Caudate nucleus (tissue), 63 donors: ENCODE measurements at places on chromosomes 2 and 18.

GRCh38 chr18:1078301-1078700 lies 173.6 kb downstream of the ADCYAP1 start:
- no peak for DNase-seq

GRCh38 chr18:63784787-63785452 lies 9.7 kb downstream of the SERPINB7 start:
- no peak for DNase-seq

GRCh38 chr18:3012136-3013023 lies 564 bp downstream of the LPIN2 start:
- peak; percentile 48 for DNase-seq

DNA sequence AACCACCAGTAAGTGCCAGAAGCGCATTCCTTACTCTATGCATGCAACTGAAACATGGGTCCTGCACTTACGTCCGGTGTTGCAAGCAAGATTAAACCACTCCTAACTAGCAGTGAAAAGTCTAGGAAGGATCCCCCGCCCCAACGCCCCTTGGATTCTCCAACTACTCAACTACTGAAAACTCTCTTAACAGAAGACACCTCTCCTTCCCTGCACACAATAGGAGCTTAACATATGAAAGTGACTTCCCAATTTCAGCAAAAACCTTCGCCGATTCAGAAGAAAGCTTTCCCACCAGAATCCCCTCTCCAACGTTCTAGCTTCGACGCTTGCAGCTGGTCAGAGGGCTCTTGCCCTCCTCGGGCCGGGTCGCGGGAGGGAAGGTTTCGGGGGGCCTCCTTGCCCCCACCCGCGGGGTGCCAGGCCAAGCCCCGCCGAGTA lies 578 bp downstream of the IWS1 start:
- DNase-seq = no peak

GRCh38 chr18:26405190-26405801 lies 143.1 kb downstream of the KCTD1 start:
- no peak for DNase-seq

DNA sequence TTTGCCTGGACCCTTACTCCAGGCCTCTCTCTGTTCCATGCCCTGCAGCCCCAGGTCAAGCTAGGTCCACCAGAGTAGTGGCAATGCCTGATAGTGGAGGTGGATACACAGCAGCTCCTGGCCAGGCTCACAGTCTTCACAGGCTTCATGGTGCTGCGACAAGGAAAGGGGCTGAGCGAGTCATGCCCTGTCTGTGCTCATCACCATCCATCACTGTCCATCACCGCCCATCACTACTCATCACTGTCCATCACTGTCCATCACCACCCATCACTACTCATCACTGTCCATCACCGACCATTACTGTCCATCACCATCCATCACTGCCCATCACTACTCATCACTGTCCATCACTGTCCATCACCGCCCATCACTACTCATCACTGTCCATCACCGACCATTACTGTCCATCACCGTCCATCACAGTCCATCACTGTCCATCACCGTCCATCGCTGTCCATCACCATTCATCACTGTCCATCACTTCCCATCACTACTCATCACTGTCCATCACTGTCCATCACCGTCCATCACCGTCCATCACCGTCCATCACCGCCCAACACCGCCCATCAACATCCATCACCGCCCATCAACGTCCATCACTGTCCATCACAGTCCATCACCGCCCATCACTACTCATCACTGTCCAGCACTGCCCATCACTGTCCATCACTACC lies 57.1 kb upstream of the OTOS start:
- no peak for DNase-seq

DNA sequence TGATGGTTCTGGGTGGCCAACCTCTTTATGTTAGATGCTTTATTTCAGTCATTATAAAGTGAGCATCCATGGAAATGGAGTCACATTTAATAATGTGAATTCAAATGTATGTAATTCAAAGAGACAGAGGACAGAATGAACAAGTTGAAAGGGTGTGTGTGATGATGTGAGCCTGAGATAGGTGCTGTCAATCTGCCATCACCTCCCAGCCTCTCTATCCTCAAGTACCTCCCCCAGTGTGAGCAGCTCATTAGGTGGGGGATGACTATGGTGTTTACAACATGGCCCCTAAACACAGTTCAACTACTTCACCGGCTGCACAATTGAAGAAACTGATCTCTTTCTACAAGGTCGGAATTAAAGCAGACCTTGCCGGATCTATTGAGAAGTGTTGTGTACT lies 74.7 kb upstream of the IGFBP5 start:
- no peak for DNase-seq

GRCh38 chr2:231469583-231469950 lies 5.3 kb upstream of the NCL start:
- no peak for DNase-seq

GRCh38 chr18:50663626-50664441 lies 103.9 kb downstream of the MAPK4 start:
- no peak for DNase-seq

- DNase-seq = no peak
These were observed 8.2 kb upstream of the SETBP1 start for GRCh38 chr18:44672506-44672905.

DNA sequence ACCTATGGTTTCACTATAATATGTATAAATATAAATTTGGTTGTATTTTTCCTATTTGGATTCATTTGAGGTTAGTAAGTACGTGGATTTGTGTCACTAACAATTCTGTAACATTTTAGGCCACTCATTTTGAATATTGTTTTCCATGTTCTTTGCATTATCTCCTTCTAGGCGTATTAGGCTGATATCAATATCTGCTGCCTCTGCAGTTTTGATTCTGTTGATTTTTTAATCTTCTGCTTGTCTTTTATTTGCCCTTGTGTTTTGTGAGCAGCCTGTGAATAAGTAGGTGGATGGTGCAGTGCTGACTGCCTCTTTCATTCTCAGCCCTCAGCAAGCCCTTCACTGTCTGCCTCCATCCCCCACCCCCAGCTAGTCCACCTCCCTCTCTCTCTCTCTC lies 165.7 kb upstream of the BCL2L11 start:
- no peak for DNase-seq

GRCh38 chr2:74890711-74891110 lies 56.8 kb downstream of the HK2 start:
- no peak for DNase-seq

- DNase-seq = no peak
These were observed 10.8 kb downstream of the ANO7 start for GRCh38 chr2:241199286-241199685.

DNA sequence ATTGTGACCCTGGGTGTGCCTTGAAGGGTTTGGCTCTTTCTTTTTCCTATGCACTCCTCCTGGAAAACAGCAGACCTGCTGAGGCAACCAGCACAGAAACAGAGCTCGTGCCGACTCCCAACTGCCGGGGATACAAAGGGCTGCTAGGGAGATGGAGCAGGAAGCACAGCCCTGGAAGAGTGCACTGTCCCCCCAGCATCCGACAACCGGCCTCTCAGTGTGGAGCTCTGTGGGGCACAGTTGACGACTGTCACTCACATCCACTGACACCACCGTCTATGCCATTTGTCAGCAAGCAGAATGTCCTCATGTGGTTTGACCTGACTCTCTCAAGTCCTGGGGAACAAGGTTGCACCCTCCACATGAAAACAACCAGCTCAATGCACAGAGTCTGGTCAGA lies 290.4 kb downstream of the TNS1 start:
- DNase-seq = no peak

GRCh38 chr18:62683935-62684334 lies 31.4 kb upstream of the PHLPP1 start:
- DNase-seq = no peak

DNA sequence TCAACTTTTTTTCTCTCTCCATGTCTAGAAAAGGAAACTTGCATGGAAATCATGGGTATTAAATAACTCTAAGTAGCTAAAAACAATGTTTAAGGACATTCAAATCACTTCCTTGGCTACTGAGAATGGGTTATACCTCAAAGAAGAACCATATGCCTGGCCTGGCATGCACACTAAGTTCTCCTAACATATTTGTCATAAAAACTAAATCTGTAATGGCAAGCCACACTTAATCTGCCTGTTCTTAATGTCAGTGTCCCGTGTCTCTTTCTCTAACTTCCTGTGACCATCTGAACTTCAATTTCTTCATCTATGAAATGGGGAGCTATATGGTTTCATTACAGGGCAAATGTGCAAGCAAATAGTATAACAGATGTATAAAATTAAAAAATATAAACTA lies 11.1 kb downstream of the PDE1A start:
- no peak for DNase-seq

DNA sequence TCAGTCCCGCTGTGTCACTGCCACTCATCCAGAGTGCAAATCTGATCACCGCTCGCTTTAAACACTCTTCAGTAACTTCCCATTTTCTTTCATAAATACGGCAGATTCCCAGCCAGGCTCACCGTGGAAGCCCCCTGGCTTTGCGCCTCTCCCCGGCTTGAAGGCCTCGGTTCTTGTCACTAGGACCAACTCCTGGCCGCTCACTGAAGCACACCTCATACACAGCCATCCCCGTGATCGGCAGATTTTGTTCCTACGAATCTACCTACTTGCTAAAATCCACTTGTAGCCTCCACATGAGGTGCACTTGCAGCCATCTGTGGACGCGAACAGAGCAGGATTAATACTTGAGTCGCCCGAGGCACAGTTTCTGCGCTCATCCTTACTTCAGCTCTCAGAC lies 462.4 kb upstream of the MYT1L start:
- DNase-seq = no peak

DNA sequence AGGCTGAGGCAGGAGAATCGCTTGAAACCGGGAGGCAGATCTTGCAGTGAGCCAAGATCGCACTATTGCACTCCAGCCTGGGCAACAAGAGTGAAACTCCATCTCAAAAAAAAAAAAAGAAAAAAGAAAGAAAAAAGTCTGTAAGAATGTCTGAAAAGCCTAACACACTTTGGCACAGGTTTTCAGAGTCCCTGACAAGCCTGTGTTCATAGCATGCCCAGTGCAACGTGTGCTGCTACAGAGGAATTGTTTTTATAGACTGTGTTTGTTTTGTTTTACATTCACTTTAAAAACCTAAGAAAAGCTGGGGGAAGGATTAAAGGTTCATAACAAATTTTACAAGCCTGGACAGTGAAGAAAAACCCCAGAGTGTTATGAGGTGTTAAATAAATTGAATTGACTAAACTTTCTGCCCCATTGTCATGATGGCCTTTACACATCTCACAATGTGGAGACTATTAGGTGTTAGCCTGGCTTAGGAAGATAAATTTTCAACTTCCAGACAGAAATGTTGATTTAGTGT lies 55.2 kb downstream of the RBM43 start:
- DNase-seq = no peak

DNA sequence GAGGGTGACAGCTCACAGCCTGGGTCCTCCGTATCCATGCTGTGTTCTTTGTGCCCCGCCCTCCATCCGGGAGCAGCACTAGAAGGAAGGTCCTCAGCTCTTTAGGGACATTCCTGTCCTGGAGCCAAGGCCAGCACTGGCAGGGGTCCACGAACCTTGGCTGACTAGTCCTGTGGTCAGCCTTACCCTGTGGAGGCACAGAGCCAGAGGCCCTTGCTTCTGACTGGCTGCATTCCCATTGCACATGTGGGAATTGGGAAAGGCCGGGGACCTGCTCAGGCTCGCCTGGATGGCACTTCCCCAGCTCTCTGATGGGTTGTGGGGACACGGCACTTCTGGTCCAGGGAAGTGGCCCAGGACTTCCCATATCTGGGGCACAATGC lies 24.9 kb upstream of the RHOB start:
- DNase-seq = peak; percentile 16

GRCh38 chr18:28366676-28367075 lies 189.7 kb upstream of the CDH2 start:
- no peak for DNase-seq

DNA sequence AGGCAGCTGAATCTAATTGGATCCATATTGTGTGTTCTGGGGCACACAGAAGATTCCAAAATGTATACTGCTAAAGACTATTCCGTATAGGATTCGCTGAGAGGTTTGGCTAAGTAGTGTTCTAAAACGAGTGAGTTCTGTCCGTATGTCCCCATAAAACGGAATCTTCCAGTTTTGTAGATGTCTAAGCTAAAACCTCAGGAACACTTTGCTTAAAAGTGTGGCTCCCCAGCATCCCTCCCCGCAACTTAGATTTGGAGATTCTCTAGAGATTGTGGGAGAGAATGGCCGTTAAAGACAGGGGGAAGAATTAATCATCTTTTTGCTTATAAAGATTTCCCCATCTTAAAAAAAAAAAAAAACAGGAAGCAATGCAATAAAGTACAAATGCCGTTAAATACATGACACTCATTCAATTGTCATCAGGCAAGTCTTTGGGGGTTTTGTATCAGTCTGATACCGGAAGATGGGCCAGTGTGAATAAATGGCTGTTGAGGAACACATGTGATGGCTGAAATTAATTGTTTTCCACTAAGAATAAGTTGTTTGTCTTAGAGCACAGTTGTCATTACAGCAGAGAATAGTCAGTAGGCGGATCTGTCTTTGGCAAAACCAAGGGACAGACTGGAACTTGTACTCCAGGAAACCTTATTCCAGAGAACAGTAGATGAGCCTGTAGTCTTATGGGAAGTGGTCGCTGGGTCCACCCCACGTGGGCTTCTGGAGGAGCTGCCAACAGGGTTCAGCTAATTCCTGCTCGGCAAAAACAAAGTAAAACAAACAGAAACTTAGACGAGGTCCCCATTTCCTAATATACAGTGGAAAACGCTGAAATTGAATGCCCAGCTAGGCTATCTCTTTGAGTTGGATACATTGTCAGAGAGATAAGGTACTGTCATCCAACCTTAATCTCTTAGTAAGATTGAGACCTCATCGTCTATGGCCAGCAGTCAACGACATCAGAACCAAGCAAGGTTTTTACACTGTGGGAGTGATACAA lies 1.7 kb downstream of the EMILIN2 start:
- no peak for DNase-seq

- DNase-seq = no peak
These were observed 5.0 kb upstream of the ADAM17 start for GRCh38 chr2:9560628-9561027.

- DNase-seq = no peak
These were observed 8.5 kb downstream of the DSC1 start for GRCh38 chr18:31154181-31154580.

- DNase-seq = no peak
These were observed 18.9 kb downstream of the TTR start for GRCh38 chr18:31610286-31611205.

DNA sequence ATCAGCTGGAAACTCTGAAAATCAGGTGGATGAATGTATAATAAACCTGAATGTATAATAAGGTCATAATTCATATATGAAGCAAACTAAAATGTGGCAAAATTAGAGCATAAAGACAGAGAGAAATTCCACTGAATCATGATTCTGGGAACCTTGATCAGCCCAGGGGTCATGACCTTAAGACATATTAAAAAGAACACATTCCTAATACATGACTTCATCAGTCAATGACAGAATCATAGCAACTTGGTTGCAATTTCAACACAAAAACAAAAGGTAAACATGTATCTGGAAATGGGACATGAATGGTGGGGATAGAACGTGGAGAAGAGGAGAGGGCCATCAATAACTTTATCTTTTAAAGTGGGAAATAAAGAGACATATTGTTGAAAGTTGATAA lies 17.6 kb downstream of the AFF3 start:
- no peak for DNase-seq

- no peak for DNase-seq
These were observed 48.2 kb downstream of the HAUS1 start for GRCh38 chr18:46152436-46152807.

- no peak for DNase-seq
These were observed 95.9 kb upstream of the SIX2 start for GRCh38 chr2:45105050-45105582.
